ENCODE measurements at places on chromosomes 3 and 15. TPM values are rescaled to one million over a fixed set of nuclear protein-coding genes. Genes with fewer than 3 reads are reported as not detected.

The IVD gene
- total RNA-seq = 41.2 TPM

The CIB2 gene
- 4.9 TPM for total RNA-seq

The HGD gene
- 1.0 TPM for total RNA-seq

The IL5RA gene
- not detected for total RNA-seq

The SH2D7 gene
- not detected for total RNA-seq

The MAPK6 gene
- 28.0 TPM for total RNA-seq

Data from cardiac ventricle fibroblast (primary cell).